GM12891 (cell line): ENCODE measurements at places on chromosomes 4 and X.

GRCh38 chr4:6262847-6263487 is 6.7 kb upstream of the WFS1 start:
- no peak for DNase-seq

DNA sequence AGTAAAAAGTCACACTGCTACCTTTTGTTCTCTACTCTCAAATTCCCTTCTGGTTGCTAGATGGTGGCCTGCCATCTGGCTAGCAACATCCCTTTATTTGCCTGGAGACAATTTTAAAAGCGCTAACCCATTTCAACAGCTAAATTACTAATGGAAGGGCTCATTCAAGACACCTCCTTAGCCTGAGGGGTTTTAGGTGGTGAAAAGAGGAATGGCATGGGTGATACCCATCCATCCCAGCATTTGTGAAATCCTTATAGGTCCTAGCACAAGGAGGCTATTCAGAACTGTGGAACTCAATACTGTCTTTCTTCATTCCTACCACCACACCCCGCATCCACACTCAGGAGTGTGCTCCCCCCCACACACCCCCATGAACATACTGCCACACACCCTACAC is 33.5 kb downstream of the ARHGEF9 start:
- DNase-seq, result no peak

GRCh38 chrX:17369309-17369708 is 5.7 kb upstream of the NHS start:
- DNase-seq, result no peak

GRCh38 chr4:148355442-148356123 is 86.6 kb downstream of the NR3C2 start:
- DNase-seq, result no peak

DNA sequence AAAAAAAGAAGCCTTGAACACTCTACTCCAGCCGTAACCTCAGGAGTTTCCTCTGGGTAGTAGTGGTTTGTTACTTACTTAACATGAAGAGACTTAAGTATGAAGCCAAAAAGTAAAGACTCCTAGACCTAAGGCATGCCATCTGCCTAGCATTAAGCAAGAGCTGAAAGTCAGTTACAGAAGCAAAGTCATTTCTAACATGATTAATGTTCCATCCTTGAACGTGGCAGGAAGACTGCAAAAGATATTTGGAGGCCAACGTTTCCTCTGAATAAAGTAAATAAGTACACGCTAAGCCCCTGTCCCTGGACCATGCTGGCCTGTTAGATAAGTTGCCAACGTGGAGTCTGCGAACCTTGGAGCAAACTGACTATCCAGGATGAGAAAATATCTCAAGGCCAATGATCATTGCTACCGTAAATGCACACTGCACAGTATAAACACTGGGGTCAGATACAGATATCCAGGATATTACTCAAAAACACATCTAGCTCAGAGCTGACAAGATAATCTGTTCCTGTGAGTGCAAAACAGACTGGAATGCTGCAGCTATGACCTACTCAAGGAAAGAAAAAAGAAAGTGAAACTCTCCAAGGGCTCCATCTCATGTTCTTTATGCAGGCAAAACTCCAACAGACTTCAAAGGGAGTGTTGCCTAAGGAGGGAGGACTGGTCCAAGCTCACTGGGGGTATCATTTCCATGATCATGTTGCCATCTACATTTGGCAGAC is 255.8 kb downstream of the COL25A1 start:
- DNase-seq, result no peak

GRCh38 chrX:51824061-51824460 is 69.4 kb upstream of the MAGED1 start:
- no peak for DNase-seq

DNA sequence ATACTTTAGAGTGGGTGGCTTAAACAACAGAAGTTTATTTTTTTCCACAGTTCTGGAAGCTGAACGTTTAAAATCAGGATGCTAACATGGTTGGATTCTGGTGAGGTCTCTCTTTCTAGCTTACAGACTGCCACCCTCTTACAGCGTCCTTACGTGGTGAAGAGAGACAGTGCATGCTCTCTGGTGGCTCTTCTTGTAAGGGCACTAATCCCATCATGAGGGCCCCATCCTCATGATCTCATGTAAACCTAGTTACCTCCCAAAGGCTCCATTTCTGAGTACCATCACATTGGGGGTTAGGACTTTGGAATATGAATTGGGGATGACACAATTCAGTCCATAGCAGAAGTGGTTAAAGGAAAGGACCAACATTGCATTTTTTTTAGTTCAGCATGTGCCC is 132.8 kb downstream of the BMPR1B start:
- DNase-seq, result no peak
